MM.1S (cell line): ENCODE measurements at places on chromosomes 12 and 14.

DNA sequence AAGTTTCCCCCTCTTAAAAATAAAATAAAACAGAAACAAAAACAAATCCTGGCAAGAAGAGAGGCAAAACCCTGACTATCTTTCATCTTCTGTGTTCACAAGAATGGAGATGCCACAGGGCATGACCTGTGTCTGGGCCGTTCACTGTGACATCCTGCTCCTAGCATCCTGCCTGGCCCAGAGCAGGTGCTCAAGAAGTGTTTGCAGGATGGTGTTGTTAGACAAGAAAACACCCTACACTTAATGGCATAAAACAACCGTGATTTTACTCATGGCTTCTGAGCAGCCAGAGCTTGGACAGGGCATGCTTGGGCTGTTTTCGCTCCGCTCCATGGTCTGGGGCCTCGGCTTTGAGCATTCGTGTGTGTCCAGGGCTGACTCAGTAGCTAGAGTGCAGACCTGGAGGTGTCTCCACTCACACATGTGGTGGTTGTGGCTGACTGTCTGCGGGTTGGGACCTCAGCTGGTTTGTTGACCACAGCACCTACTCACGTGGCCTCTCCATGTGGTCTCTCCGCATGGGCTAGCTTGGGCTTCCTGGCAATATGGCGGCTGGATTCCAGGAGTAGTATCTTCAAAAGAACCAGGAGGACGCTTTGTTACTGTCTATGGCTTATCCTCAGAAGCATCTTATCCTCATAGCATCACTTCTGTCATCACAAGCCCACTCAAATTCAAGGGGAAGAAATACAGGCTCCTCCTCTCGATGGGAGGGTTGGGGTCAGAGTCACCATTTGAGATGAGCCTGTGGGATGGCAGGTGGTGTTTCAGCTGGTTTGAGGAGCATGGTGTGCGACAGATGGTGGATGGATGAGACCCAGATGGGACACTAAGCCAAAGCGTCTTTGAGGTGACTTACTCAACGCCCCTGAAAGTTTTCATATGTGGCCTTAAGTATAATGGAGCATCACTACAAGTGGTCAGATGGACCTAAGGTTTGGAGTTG is 33.2 kb upstream of the FZD10 start:
- no peak for DNase-seq
- H3K4me1 ChIP-seq: no peaks in the 10 kb centered on the region
- H3K27me3 ChIP-seq: no peaks in the 10 kb centered on the region
- no peaks in the 10 kb centered on the region for H3K36me3 ChIP-seq
- H3K4me3 ChIP-seq: no peak overlapping the region
- H3K27ac ChIP-seq: no peak overlapping the region

DNA sequence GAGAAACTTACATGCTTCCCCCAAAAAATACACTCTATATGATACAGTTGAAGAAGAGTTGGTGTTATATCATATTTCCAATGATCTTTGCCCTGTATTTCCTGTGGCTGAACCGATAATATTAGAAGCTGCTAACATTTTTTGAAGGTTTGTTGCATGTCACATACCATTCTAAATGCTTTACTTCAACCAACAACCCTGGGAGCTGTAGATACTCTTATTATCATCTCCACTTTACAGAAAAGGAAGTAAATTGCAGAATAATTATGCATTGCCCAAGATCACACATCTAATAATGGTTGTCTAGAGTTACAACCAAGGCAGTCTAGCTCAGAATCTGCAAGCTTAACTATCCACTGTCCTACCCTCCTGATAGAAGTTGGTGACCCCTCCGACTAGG is 182.8 kb downstream of the NUAK1 start:
- no peaks in the 10 kb centered on the region for H3K36me3 ChIP-seq
- DNase-seq: no peak
- no peak overlapping the region for H3K4me3 ChIP-seq
- no peak overlapping the region for H3K27ac ChIP-seq
- no peaks in the 10 kb centered on the region for H3K4me1 ChIP-seq

DNA sequence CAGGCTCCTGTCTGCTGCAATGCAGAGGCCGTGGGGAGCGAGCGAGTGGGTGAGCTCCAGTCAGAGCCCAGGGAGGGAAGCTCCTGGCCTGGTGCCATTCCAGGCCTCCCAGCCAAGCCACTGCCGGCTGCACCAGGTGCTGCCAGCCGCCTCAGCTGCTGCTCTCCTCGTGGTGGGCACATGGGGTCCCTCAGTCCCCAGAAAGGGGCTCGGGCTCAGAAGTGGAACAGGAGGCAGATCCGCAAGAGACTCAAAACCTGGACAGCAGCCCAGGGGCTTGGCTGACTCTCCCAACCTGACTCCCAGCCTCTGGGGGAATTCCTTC is 2.4 kb downstream of the ABCB9 start:
- H3K4me3 ChIP-seq: no peak overlapping the region
- H3K27me3 ChIP-seq: no peaks in the 10 kb centered on the region
- no peaks in the 10 kb centered on the region for H3K36me3 ChIP-seq
- DNase-seq: no peak

DNA sequence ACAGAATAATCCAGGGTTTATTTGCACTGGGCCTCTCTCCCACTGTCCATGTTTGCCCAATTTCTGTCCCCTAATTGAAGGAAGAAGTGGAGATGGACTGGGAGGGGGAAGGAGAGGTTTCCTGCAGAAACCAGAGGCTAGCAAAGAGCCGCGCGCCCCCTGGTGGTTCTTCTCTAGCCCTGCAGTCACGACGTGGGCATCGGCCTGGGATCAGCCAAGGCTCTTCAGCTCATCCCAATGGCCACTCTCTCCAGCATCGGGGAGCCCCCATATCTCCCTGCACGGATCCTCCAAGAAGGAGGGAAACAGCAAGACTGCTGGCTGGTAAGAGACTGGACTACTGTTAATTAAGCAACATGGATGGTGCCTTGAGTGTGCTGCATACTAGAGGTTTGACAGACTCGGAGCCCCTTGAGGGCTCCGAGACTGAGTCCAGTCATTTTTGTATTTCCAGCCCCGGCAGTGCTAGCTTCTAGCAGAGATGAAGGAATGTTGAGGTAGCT is 18.7 kb downstream of the ZBTB39 start:
- H3K36me3 ChIP-seq: no peaks in the 10 kb centered on the region
- no peaks in the 10 kb centered on the region for H3K27me3 ChIP-seq
- H3K27ac ChIP-seq: no peak overlapping the region

GRCh38 chr14:94774344-94775090 is 4.6 kb upstream of the GSC start:
- no peak overlapping the region for H3K4me3 ChIP-seq
- DNase-seq: no peak
- H3K4me1 ChIP-seq: no peaks in the 10 kb centered on the region
- H3K36me3 ChIP-seq: no peaks in the 10 kb centered on the region
